ENCODE measurements at places on chromosomes 4 and X.

- DNase-seq = no peak
These were observed 10.9 kb upstream of the NALF2 start for GRCh38 chrX:69493193-69493592.

GRCh38 chrX:16435399-16435986, 214.5 kb upstream of the S100G start:
- DNase-seq = no peak

- no peak for DNase-seq
These were observed 45.8 kb downstream of the DCLK2 start for GRCh38 chr4:150123796-150124677.

DNA sequence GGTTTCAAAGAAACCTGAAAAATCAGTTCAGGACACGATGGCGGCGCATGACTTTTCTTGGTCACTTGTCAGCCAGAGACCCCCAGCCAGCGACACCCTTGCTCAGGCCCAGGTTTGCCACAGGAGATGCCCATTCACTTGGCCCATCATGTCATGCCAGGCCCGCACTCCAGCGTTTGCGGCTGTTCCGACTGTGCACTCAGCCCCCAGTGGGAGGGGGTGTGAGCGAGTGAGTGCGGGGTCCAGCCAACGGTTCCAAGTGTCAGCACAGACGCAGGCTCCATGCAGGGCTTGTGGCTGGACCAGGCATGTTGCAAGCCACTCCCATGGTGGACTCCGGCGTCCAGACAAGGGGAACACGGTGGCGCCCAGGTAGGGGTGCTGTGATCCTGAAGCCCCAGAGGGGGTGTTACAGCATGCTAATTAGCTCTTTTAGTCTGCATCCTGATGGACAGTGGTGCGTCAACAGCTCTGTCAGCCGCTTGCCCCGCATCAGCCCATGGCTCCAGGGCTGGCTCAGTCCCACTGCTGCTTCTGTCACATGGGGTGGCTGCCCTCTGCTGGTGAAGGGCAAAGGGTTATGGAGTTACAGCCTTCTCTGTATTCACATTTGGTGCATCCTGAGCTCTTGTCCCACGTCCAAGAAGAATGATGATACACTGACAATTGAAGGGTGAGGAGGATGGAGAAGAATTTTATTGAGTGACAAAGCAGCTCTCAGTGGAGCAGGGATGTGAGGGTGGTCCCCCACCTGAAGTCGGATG, 3.7 kb upstream of the MAEA start:
- no peak for DNase-seq

GRCh38 chr4:118741301-118741855, 56.2 kb downstream of the METTL14 start:
- DNase-seq = no peak

- no peak for DNase-seq
These were observed 35.4 kb downstream of the MID2 start for GRCh38 chrX:107861056-107861455.

- no peak for DNase-seq
These were observed 54.7 kb downstream of the HOPX start for GRCh38 chr4:56626420-56626819.

GRCh38 chrX:76454456-76454927, 27.0 kb downstream of the MAGEE1 start:
- DNase-seq = no peak

GRCh38 chrX:17802756-17803155, 58.3 kb downstream of the RAI2 start:
- DNase-seq = no peak

DNA sequence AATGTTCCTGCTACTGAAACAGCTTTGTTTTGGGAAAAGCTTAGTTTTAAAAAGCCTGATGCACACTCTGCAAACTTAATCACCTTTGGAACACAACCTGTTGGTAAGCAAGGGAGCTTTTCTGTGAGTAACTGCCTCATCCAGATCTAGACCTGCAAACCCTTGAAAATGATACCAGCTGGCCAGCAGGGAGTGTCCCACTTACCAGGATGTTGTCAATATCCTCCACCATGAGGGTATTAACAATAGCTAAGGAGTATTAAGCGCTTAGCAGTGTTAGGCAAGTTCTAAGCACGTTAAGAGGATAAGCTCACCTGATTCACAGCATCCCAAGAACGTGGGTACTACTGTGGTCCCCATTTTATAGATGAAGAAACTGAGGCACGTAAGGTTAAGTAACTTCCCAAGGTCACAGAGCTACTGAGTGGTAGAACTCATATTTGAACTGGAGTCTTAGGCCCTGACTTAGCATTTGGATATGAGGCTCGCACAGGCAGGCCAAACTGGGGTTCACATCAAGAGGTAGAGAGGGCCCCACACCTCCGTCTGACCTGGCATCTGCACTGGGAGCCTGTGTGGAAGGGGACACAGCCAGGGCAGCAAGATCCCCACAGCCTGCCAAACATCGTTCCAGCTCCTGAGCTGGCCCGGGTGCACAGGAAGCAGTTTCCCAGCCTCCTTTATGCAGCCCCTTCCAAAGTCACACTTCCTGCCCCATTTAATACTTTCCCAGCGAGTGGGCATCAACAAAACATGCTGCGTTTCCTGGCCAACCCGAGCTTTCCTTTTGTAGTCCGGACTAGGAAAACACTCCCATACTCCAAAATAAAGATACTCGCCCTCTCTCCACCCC, 32.7 kb downstream of the IRF2 start:
- no peak for DNase-seq

- DNase-seq = no peak
These were observed 46.1 kb upstream of the HCCS start for GRCh38 chrX:11064851-11065600.

DNA sequence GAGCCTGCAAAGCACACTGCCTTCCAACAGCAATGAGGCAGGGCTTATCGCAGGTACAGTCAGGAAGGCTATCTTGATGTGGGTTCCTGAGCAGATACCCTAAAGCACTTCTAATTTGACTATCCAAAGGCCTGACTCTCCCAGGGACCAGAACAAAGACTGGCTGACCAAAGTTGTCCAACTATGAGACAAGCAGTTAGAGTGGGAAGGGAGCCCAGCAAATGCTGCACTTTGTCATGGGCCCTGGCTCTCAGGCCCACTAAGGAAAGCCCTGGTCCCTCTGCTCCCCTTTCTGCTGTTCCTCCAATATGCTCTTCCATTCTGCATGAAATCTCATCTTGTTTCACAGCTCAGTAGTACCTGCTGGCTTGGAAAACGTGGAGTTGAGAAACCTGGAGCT, 391.0 kb downstream of the RAB28 start:
- DNase-seq = no peak

DNA sequence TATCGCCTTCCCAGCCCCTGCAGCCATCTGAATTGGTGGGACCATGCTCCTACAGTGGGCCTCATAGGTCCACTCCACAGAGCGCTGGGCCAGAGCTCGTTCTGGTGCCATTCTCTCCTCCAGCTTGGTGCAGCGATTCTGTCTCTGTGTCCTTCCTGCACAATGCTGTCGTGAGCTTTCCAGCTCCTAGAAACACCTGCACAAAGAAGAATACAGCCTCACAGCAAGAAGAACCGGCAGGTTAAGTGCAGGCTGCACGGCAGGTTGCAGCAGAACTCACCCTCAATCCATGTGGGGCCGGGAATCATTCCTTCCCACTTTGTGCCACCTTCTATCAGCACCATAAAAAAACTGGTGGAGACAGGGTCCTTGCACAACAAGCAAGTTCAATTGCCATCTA, 101.2 kb upstream of the ENPP6 start:
- DNase-seq = no peak

- no peak for DNase-seq
These were observed 19.8 kb downstream of the SNX25 start for GRCh38 chr4:185229021-185229818.

DNA sequence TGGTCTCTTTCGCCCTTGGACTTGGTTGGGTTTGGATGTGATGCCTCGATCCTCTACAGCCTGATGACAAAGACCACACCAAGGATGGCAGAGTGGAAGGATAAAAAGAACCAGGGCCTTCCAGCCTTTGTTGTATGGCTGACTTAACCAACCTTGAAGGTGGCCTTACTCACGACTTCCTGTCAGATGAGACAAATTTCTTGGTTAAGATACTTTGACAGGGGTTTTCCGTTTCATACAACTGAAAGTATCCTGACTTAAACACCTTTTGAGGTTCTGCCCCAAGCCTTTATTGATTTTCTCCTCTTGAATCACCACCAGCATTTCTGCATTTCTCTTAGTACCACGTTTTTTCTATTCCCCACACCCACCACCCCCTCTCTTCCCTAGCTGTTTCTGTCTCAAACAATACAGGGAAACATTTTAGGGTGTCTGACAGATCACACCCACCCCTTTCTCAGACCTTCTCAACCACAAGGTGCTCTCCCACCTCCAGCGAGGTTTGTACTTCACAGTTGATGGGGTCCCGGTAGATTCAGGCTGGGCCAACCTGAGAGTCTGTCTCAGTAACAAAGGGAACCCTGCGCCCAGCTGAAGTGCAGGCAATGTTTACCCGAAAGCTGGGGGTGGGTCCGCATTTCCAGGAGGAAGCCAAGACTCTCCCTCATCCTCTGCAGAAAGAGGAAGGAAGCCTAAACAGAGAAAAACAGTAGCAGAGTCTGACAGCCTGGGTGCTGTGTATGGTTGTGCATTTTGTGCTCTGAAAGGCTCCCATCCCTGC, 5.0 kb upstream of the TSPAN5 start:
- peak; percentile 52 for DNase-seq

- no peak for DNase-seq
These were observed 4.2 kb downstream of the MID1 start for GRCh38 chrX:10615931-10616774.

DNA sequence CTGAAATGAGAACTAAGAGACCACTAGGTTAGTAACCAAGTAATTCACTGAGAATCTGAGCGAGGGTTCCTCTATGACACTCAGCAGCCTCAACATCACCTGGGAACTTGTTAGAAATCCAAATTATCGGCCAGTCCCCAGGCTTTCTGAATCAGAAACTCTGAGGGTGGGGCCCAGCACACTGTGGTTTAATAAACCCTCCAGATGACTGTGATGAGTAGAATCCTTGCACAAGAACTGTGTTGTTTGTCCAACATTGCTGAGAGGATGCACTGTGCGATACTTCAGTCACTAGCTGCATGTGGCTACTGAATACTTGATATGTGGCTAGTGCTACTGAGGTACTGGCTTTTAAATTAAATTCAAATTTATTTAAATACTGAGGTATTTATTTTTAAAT, 243.9 kb downstream of the MAML3 start:
- no peak for DNase-seq

GRCh38 chr4:182648766-182649165, 268.4 kb downstream of the DCTD start:
- DNase-seq = no peak

DNA sequence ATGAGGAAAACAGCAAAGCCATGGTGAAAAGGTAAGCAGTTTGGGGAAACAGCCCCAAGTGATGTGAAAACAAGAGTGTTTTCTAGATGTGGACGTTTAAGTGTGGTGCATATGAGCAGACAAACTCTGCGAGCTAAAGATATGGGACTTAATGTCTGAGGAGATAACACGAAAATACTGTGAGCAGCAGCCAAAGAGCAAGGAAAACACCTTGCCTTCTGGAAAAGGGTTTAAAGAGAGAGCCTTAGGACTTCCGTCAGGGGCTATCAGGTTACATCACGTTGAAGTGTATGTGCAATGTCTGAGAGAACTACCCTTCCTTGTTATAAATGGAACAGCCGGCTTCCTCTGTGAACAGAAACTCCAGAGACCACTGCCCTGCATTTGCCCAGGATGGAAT, 54.2 kb downstream of the LEF1 start:
- no peak for DNase-seq

GRCh38 chr4:71857713-71858451, 74.0 kb upstream of the GC start:
- DNase-seq = no peak

DNA sequence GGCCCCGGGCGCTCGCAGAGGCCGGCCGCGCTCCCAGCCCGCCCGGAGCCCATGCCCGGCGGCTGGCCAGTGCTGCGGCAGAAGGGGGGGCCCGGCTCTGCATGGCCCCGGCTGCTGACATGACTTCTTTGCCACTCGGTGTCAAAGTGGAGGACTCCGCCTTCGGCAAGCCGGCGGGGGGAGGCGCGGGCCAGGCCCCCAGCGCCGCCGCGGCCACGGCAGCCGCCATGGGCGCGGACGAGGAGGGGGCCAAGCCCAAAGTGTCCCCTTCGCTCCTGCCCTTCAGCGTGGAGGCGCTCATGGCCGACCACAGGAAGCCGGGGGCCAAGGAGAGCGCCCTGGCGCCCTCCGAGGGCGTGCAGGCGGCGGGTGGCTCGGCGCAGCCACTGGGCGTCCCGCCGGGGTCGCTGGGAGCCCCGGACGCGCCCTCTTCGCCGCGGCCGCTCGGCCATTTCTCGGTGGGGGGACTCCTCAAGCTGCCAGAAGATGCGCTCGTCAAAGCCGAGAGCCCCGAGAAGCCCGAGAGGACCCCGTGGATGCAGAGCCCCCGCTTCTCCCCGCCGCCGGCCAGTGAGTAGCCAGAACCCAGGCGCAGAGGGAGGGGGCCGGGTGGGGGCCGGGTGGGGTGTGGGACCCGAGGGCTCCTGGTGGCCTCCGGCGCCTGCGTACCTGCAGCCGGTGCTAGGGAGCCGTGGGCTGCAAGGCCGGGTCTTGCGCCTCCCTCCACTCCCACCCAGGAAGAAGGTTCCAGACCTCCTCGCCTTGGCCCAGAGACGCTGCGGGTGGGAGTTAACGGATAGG, 534 bp downstream of the MSX1 start:
- no peak for DNase-seq

DNA sequence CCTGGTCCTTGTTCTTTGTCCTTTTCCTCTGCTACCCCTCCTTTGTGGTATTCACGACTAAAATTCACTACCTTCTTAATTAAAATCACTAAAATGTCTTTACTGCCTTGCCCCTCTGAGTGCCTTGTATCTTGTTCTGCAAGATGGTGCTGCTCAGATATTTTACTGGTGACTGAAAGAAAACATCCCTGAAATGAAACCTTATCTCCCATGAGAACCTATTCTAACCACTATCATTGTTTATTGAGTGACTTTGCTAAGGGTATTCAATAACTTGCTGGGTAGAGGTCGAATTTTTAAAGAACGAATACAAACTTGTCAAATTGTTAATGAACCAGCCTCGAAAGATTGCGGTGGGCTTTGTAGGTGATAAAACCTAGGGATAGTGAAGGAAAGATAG, 52.8 kb downstream of the SPRY1 start:
- DNase-seq = no peak

GRCh38 chrX:11206716-11207115, 86.5 kb upstream of the AMELX start:
- no peak for DNase-seq

- no peak for DNase-seq
These were observed 211.2 kb upstream of the KIT start for GRCh38 chr4:54446581-54446980.

GRCh38 chr4:152708361-152708760, 28.6 kb upstream of the TMEM154 start:
- no peak for DNase-seq

- DNase-seq = no peak
These were observed 128.6 kb downstream of the SHROOM3 start for GRCh38 chr4:76563454-76564122.
